Dermis microvascular lymphatic vessel endothelial cell (primary cell): ENCODE measurements at places on chromosomes 2 and 18. TPM values are rescaled to one million over a fixed set of nuclear protein-coding genes. Genes with fewer than 3 reads are reported as not detected.

DNA sequence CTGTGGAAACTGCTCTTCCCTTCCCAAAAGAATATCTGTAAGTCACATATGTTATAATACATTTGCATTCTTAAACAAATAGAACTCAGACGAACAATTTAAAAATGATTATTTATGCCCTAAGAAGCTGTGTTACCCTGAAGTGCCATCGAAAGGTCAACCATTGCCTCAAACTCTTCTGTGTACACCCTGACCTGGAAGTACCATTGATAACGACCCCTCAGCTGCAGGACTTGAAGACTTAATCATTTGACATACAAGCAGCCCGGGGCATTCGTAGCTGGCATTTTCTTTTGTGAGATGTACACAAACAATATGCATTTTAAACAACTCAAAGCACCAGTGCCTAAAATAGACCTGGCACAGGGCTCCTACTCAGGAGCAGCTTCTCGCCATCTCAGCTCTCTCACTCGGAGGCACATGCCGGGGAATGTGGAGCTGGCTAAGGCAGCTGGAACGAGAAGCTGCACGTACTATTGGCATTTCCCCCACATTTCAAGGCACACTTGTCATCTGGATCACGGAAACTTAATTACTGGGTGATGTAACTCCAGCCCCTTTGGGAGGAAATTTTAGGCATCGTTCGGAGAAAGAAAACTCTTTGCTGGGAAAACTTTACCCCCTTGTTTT is 170.0 kb upstream of the GALNT5 start:
- DNase-seq, result no peak

STAT4 gene
- total RNA-seq, result 0.13 and 0.51 TPM in 2 replicates

PDE1A gene
- 6.0 and 10.5 TPM in 2 replicates for total RNA-seq

GRCh38 chr2:224308272-224308911 is 93.5 kb downstream of the FAM124B start:
- no peak for DNase-seq

REL gene
- 8.6 and 23.3 TPM in 2 replicates for total RNA-seq

DNA sequence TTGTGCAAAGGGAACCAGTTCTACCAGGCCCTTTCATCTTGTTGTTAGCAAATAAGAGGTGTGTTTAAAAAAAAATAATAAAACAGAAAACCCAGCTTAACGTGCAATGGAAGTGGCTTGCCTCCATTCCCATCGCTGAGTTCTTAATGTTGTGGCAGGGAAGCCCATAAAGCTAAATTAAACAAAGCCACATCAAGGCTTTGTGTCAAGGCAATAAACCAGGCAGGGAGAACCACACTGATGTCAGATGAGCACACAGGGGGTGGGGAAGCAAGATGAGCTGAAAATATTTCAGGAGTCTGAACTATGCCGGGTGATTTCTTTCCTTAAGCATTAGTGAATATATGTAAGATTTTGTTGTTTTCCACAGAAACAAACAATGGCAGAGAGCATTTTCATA is 73.5 kb downstream of the PHLPP1 start:
- no peak for DNase-seq

- peak; percentile 24 for DNase-seq
These were observed 820 bp downstream of the MTCL1 start for GRCh38 chr18:8705961-8706790.

STON1 gene
- 1.8 and 2.1 TPM in 2 replicates for total RNA-seq

DNA sequence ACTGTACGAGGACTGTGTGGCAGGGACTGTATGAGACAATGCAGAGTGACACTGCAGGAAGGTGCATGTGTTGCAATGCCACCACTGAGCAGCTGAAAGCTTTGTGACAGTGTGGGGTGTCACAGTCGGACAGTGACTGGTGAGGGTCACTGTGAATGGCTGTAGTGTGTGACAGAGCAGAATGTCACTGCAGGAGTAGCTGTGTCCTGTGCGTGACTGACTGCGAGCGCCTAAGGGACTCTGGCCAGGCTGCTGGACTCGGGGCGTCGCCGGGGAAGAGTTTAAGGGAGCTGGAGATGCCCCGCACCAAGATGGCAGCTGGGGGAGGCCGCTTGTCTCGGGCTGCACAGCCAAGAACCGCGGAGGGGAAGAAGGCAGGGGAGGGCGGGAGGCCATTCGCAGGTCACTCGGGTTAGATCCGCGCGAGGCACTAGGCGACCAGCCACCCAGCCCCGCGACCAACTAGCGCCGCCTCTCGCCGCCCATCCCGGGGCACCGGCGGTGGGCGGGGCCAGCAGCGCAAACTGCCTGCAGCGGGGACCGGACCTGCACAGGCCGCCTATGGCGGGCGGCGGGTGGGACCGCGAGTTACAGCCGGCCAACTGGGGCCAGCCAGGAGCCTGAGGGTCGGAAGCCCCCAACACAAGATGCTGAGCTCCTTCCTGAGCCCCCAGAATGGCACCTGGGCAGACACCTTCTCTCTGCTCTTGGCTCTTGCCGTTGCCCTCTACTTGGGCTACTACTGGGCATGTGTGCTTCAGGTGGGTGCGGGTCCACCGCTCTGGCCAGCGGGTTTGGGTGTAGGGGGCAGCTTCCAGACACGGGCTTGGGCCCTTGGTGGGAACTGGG is at the start of gene ABHD1:
Gene ABHD1, plus strand, starts transcription at position 514 of the 849 bp plus-strand sequence. Its CDS starts 134 bp downstream, at position 648.
- no peak for DNase-seq

EVX2 gene
- not detected in 2 replicates for total RNA-seq

GRCh38 chr2:239944694-239945551 is 80.2 kb downstream of the NDUFA10 start:
- DNase-seq, result no peak

TRIM54 gene
- 0.26 and 0.51 TPM in 2 replicates for total RNA-seq

SKA1 gene
- 2.9 and 10.3 TPM in 2 replicates for total RNA-seq

SAG gene
- under 0.01 TPM in 1 of 2 replicates, not detected in the other for total RNA-seq

DNA sequence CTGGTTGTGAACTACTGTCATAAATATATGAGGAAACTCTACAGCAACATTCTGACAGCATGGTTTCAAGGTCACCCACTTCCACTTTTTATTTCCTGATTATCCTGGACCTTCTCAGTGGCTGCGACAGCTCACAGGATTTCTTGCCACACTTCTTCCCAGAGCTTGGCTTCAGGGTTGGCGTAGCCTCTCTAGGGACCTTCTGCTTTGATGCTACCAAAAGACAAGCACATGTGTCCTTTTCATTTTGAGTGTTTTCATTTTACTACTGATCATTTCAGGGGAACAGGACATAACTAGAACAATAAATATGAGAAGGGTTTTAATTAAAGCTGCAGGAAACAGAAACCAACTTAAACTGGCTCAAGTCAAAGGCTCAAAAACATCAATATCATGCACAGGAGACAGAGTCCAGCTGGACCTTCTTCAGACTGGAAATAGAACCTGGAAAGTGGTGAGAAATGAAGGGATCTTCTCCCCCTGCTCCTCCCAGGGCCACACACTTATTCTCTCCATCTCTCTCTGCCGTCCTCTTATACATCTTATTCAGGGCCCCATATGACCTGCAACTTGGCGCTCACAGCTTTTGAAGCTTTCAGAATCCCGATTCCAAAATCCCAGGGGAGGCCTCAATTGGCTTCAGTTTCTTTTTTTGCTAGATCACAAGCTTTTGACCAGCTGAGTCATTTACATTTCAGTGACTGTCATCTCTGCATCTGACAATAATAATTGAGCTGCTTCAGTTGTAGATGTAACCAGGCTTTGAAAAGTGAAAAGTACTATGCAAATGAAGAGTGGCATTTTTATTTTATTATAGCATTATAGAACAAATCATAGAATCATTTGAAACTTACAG is 9.7 kb downstream of the VIT start:
- no peak for DNase-seq

REG1B gene
- total RNA-seq, result not detected in 2 replicates
